Immature natural killer cell (primary cell): ENCODE measurements at places on chromosomes 7 and 10.
A peak's percentile ranks its signal among the peaks of the same experiment; 100 is the strongest.

GRCh38 chr10:98201760-98202159 lies 66.2 kb downstream of the LOXL4 start:
- no peaks in the 10 kb centered on the region for H3K27me3 ChIP-seq
- H3K4me1 ChIP-seq = peaks cover 32% of the 10 kb centered on the region
- no peak overlapping the region for H3K27ac ChIP-seq
- no peak for DNase-seq
- H3K4me3 ChIP-seq = no peak overlapping the region
- no peaks in the 10 kb centered on the region for H3K36me3 ChIP-seq

GRCh38 chr10:117274509-117274908 lies 33.6 kb downstream of the SLC18A2 start:
- H3K4me3 ChIP-seq = no peak overlapping the region
- no peaks in the 10 kb centered on the region for H3K36me3 ChIP-seq
- DNase-seq = no peak
- H3K4me1 ChIP-seq = no peaks in the 10 kb centered on the region
- no peaks in the 10 kb centered on the region for H3K27me3 ChIP-seq

DNA sequence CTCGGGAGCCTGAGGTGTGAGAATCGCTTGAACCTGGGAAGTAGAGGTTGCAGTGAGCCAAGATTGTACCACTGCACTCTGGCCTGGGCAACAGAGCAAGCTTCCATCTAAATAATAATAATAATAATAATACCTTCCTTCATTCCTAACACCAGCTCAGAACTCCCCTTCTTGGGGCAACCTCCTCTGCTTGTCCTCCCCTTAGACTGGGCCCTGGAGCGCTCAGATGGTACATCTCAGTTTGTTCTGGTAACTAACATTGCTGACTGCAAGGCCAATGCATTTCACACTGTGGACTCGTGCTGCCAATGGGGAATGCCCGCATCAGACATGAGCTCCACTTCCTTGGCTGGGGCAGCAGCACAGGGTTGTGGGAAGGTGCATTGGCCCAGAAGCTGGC lies 77.6 kb downstream of the C10orf105 start:
- H3K27ac ChIP-seq = no peak overlapping the region
- H3K4me1 ChIP-seq = peaks cover 3% of the 10 kb centered on the region
- DNase-seq = no peak
- no peaks in the 10 kb centered on the region for H3K36me3 ChIP-seq
- no peak overlapping the region for H3K4me3 ChIP-seq
- peaks cover 6% of the 10 kb centered on the region for H3K27me3 ChIP-seq

GRCh38 chr7:69871886-69872569 lies 273.8 kb downstream of the AUTS2 start:
- no peak for DNase-seq
- H3K27me3 ChIP-seq = peaks cover 1% of the 10 kb centered on the region
- H3K36me3 ChIP-seq = no peaks in the 10 kb centered on the region
- peak overlapping the region; percentile 75 for H3K27ac ChIP-seq
- peak overlapping the region; percentile 54 for H3K4me3 ChIP-seq
